ENCODE measurements at places on chromosomes 3 and 15.
A peak's percentile ranks its signal among the peaks of the same experiment; 100 is the strongest.

DNA sequence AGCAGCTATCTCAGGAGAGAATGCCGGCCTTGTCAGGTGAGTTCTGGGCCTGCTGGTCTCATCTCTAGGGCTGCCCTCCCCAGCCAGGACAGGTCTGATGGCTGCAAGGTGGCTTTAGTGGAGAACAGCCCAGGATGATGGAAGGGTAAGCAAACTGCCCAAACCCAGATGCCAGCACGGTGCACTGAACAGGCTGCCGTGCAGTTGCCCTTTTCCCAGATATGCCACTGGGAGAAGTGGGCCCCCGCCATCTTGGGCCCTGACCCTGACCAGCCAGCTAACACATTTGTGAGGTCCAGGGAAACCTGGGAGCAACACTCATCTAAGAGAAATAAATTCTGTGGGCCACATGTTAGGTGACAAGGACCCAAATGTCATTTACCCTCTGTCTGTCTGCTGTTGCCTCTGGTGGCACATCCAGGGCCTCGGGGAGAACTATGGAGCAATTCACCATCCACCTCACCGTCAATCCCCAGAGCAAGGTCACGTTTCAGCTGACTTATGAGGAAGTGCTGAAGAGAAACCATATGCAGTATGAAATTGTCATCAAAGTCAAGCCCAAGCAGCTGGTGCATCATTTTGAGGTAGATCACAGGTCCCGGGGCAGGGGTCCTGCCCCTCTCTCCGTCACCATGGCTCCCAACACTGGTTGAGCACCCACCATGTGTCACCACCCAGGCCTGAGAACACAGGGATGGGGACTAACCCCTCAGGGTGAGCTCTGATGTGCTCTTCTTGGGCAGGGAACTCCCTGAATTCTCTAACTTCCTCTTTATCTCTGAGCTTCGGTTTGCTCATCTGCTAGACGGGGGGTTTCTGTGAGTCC lies 1.8 kb downstream of the ITIH1 start:
- no peak for DNase-seq

- DNase-seq = no peak
Observed at GRCh38 chr3:37309921-37310665, 135.7 kb upstream of the LRRFIP2 start.

DNA sequence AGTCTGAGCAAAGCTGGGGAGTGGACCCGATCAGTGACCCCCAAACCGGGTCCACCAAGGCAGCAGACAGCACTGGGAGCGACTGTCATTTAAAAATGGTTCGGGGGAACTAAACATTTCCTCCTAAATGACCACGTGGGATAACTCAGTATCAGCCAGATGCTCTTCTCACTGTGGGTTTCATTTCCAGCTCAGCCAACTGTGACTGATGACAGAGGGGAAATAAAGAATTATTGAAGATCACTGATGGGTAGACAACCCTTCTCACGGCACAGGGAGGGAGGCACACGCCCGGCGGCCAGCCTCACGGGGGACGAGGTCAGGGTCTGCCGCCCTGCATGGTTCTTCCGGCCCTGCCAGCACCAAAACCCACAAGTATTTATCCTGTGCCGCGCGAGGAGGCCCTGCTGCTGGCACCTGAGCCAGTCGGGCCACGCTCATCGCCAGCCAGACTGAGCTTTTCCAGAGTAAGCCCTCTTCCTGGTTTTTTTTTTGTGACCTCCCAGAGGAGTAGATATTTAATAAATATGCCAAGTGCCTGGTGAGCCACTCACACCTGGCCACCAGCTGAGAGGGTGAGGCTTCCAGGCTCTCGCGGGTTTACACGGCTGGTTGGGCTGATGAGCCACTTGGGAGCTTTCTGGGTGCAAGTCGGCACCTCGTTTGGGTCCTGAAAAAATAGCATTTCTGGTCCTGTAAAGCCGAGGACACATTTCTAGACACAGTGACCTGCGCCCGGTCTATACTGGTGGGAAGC lies 6.2 kb downstream of the MELTF start:
- peak; percentile 72 for DNase-seq

DNA sequence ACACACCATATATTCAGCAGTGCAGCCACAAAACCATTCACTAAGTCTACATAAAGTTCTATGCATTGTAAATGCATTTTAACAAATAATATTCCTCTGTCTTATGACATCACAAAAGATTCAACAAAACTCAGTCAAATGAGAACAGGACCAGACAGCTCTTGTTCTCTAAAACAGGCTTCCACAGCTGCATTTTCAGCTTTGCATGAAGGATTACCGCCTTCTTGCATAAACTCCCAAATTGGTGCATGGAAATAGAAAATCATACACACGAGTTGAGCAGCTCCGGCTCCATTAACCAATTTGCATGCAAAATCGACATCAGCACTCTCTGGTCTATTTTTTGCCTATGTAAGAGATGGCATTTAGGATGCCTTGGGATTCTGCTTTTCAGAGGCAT lies 66.4 kb downstream of the RFTN1 start:
- DNase-seq = no peak

- DNase-seq = no peak
Observed at GRCh38 chr3:184593928-184594303, 32.3 kb downstream of the EPHB3 start.

DNA sequence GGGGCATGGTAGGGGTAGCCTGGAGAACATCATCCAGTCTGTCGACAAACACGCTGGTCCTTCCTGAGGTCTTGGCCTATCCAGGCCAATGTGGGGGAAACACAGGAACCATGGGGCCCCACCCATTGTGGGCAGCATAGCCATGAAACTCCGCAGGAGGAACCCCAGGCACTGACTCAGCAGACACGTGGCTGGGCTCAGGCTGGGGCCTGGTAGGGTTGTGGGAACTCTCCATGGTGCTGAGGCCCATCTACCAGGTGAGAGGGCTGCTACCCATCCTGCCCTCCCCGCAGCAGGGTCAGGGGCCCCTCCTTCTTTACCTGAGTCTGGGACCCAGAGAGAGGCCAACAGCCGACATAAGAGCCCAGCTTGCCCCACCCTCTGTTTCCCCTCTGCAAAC lies 22.6 kb upstream of the CACNA2D2 start:
- no peak for DNase-seq

GRCh38 chr3:157669416-157669815 lies 166.2 kb upstream of the VEPH1 start:
- DNase-seq = no peak

All from NCI-H187 treated with DMSO at 0.1 percent for 48 hours (cell line).